ENCODE measurements at places on chromosomes 3 and 15. TPM values are rescaled to one million over a fixed set of nuclear protein-coding genes. Genes with fewer than 3 reads are reported as not detected.

Gene MNS1
- total RNA-seq, result 9.6 TPM

Gene TMEM40
- not detected for total RNA-seq

DNA sequence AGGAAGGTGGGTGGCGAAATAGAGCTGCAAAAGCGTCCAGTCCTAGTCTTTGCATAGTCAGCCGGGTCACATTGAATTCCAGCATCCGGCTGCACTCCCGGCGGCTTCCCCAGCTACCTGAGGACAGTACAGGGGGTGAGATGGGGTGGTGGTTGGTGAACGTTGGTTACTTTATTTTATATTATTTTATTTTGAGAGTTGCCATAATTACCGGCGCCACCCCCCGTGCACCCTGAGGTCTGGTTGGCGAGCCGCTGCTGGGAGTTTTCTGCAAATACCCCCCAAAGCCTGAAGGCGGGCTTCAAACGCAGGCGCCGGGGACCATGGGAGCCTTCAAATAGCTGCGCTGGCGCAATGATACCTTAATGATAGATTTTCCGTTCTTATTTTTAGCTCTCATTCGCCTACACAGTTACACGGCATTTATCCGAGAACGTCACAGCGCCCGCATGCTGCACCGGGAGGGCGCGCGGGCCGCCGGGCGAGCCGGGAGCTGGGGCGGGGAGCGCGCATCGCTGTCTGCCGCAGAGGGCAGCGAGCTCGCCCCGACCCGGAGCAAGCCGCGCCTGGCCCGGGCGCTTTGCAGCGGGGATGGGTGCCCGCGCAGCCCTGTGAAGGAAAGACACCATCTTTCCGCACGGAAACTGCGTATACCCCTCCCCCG lies 756 bp upstream of the RASGRF1 start:
- DNase-seq, result peak; percentile 16
- no peak overlapping the region for H3K27ac ChIP-seq
- H3K4me3 ChIP-seq, result peak overlapping the region; percentile 73
- H3K4me1 ChIP-seq, result peaks cover 9% of the 10 kb centered on the region
- H3K27me3 ChIP-seq, result peaks cover 98% of the 10 kb centered on the region

Gene SERPINI2
- 0.86 TPM for total RNA-seq

Gene HIGD2B
- not detected for total RNA-seq

GRCh38 chr3:189842681-189843602 lies 211.8 kb downstream of the TP63 start:
- no peaks in the 10 kb centered on the region for H3K36me3 ChIP-seq
- H3K27ac ChIP-seq, result no peak overlapping the region
- peaks cover 2% of the 10 kb centered on the region for H3K27me3 ChIP-seq
- no peak overlapping the region for H3K4me3 ChIP-seq

Gene SH3GL3
- 1.4 TPM for total RNA-seq

- no peaks in the 10 kb centered on the region for H3K27me3 ChIP-seq
- DNase-seq, result no peak
- H3K27ac ChIP-seq, result peak overlapping the region; percentile 70
- H3K4me3 ChIP-seq, result no peak overlapping the region
Measured at GRCh38 chr15:63244399-63244798, 33.0 kb upstream of the APH1B start.

GRCh38 chr3:55315396-55315795 lies 171.7 kb downstream of the WNT5A start:
- H3K27me3 ChIP-seq, result no peaks in the 10 kb centered on the region
- H3K4me1 ChIP-seq, result no peaks in the 10 kb centered on the region
- no peaks in the 10 kb centered on the region for H3K36me3 ChIP-seq
- no peak overlapping the region for H3K4me3 ChIP-seq
- no peak overlapping the region for H3K27ac ChIP-seq

DNA sequence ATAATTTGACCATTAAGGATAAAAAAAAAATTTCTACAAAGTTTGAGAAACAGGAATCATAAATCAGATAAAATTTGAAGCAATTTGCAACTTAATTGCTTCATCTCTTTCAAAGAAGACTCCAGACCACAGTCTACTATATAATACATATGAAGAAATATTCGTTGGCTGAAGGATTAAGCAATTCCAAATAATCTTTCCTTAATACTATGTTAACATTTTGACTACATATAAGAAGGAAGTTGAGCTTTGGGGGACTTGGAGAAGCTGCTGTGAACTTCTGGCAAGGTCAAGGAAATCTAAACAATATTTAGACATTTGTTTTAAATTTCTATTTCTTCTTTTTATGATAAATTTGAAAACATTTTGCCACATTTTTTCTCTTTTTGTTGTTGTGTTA lies 13.5 kb upstream of the GABRR3 start:
- DNase-seq, result no peak
- H3K27me3 ChIP-seq, result no peaks in the 10 kb centered on the region
- no peak overlapping the region for H3K27ac ChIP-seq
- H3K4me3 ChIP-seq, result no peak overlapping the region
- no peaks in the 10 kb centered on the region for H3K4me1 ChIP-seq

DNA sequence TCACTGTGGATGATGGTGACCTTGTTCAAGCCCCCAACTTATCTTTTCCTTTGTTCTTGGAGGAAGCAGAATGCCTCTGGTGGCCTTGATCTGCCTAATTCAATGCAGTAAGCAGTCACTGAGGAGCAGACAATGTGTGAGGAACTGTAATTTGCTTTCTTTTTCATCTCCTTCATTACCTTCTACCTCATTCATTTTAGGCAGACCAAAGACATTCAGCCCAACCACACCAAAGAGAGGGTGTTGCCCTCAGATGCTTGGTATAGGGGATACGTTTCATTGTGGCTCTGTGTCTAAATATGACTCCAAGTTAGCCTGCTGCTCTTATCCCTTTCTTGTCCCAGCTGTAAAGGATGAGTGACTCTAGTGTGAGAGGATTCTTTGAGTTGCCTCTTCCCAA lies 15.3 kb downstream of the EXOSC7 start:
- H3K27ac ChIP-seq, result no peak overlapping the region
- DNase-seq, result no peak
- H3K36me3 ChIP-seq, result peaks cover 12% of the 10 kb centered on the region
- H3K4me1 ChIP-seq, result no peaks in the 10 kb centered on the region

DNA sequence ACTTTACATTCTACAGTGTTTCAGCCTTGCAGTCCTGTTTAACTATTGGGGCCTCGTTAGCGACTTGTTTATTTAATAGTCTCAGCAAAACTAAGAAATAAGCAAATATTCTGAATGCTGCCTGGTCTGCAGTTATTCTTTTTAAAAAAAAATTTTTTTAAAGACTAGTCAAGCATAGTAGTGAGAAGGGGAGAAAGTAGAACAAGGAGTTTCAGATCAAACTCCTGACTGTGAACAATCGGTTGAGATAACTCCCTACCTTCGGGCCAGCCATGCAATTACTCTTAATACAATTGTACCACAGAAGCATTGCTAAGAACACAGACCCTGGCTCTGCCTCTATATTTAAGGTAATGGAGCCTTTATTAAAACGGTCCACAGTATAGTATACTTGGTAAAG lies 5.8 kb upstream of the DUT start:
- H3K27me3 ChIP-seq, result no peaks in the 10 kb centered on the region
- no peak overlapping the region for H3K4me3 ChIP-seq
- H3K27ac ChIP-seq, result no peak overlapping the region
- no peak for DNase-seq
- H3K36me3 ChIP-seq, result no peaks in the 10 kb centered on the region

- no peak for DNase-seq
- no peaks in the 10 kb centered on the region for H3K4me1 ChIP-seq
- peak overlapping the region; percentile 50 for H3K27ac ChIP-seq
Measured at GRCh38 chr3:9600597-9600996, 47.0 kb upstream of the LHFPL4 start.

GRCh38 chr15:69980341-69981059 lies 117.2 kb downstream of the TLE3 start:
- H3K27me3 ChIP-seq, result peaks cover 54% of the 10 kb centered on the region
- H3K27ac ChIP-seq, result no peak overlapping the region
- H3K36me3 ChIP-seq, result no peaks in the 10 kb centered on the region
- no peaks in the 10 kb centered on the region for H3K4me1 ChIP-seq
- H3K4me3 ChIP-seq, result no peak overlapping the region

Gene PLSCR5
- not detected for total RNA-seq

Gene SAMD7
- not detected for total RNA-seq

DNA sequence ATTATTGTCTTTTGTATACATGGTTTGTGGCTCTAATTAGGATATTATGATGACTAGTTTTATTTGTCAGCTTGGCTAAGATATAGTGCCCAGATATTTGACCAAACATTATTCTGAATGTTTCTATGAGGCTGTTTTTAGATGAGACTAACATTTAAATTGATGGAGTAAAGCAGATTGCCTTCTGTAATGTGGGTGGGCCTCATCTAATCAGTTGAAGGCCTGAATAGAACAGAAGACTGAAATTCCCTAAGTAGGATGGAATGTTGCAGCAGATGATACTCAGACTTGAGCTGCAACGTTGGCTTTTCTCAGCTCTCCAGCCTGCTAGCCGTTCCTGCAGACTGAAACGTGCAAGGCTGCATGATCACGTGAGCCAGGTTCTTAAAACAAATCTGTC lies 546.5 kb downstream of the EDEM1 start:
- no peak for DNase-seq
- no peak overlapping the region for H3K27ac ChIP-seq
- no peaks in the 10 kb centered on the region for H3K27me3 ChIP-seq
- no peak overlapping the region for H3K4me3 ChIP-seq
- no peaks in the 10 kb centered on the region for H3K36me3 ChIP-seq

DNA sequence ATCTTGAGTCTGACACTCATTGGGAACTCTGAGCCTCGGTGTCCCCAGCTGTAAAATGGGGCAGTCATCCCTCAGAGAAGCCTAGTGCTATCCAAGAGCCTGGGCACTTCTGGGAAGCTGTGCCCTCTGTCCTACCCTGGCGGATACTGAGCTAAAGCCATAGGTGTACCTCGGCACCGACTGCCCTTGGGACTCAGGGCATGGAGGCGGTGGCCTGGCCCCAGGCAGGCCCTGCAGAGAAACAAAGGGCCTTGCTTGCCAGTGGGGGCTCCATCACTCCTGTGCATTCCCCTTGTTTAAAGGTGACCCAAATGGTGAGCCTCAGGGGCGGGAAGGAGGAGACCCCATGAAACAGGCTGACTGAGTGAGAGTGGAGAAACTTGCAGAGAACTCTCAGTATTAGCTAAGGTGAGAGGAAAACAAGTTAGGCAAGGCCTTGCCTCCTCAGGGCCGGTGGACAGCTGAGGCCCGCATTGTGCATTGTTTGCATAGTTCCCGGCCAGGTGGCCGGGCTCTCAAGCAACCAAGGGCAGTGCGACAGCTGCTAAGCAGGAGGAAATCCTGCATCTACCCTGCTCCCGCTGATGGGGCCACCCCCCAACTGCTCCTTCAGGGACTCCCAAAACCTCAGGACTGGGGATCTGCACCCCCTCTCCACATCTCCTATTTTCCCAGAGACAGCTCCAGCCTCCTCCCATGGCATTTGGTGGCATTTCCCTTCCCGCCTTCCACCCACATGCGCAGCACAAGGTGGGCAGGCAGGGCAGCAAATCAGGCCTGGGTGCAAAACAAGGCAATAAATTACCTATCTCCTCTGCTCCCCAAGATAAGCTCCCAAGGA lies 4.3 kb downstream of the PFKFB4 start:
- H3K4me3 ChIP-seq, result no peak overlapping the region
- peak overlapping the region; percentile 45 for H3K27ac ChIP-seq
- no peaks in the 10 kb centered on the region for H3K27me3 ChIP-seq
- H3K4me1 ChIP-seq, result peaks cover 33% of the 10 kb centered on the region

DNA sequence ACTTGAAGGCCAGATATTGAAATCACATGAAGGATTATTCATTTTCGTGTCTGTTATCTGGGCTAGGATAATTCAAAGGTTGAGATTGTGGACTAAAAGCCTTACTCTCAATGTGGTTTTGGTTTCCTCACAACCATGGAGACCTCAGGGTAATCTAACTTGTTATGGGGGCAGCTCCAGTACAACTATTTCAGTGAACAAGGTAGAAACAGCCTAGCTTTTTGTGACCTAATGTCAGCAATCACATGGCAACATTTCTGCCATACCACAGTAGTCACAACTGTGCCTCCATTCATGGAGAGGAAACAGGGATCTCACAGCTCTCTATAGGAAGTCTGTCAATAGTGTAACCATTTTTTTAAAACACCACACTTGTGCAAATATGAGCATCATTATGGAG lies 62.4 kb upstream of the RARB start:
- H3K27ac ChIP-seq, result no peak overlapping the region
- H3K4me1 ChIP-seq, result peaks cover 6% of the 10 kb centered on the region
- peaks cover 4% of the 10 kb centered on the region for H3K36me3 ChIP-seq
- H3K27me3 ChIP-seq, result no peaks in the 10 kb centered on the region
- no peak overlapping the region for H3K4me3 ChIP-seq

DNA sequence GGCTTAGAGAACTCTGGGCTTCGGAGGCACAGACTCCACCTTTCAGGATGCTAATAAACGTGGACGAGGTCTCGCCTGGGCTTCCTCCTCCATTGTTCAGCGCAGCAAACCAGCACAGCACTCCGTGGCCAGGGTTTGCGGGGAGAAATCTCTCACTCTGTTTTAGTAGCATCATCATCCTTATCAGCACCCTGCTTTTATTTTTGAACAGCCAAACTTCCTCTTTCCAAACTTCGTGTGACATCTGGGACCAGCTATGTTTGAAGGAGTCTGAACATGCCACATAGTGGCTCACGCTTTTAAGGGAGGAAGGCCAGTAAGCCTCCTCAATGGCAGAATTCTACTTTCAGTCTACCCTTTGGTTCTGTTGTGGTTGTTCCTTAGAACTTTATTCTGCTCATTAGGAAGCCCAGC lies 149.0 kb downstream of the PGPEP1L start:
- H3K36me3 ChIP-seq, result no peaks in the 10 kb centered on the region
- H3K4me1 ChIP-seq, result peaks cover 46% of the 10 kb centered on the region
- no peak for DNase-seq
- H3K27ac ChIP-seq, result peak overlapping the region; percentile 90
- H3K4me3 ChIP-seq, result no peak overlapping the region

DNA sequence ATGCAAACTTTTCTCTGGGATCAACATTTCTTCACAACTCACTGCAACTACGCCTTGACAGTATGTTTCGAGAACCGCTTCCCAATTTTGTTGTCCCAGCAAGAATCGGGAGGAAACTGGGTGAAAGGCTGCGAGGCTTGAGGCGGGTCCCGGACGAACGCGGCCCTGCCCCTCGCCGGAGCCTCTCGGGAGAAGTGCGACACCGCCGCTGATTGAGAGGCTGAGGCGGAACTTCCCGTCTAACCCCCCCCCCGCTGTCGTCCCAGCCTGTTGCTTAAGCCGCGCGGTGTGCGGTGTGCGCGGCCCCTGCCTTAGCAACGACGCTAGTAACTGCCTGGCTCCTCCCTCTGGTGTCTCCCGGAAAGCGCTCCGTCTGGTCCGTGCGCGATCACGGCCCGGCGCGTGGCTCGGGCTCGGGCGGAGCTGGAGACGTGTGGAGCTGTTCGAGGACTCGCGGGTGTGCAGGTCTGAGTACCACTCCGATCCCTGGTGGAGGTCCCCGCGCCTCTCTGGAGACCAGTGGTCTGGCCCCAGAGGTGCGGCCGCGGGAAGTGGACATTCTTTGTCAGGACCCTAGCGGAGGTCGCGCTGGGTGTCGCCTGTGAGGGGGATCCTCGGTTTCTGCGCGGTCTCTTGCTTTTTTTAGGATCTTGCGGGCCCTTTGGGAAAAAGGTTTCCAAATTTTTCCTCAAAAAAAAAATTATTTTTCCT lies at the start of the genes DTWD1 and FAM227B:
Gene DTWD1 (plus strand): TSS at position 391 of the 711 bp plus-strand sequence. CDS start 4,120 bp downstream, outside the sequence.
Gene FAM227B (minus strand): TSS at position 161 of the 711 bp plus-strand sequence. CDS start 5,647 bp downstream, outside the sequence.
- H3K4me1 ChIP-seq, result peaks cover 45% of the 10 kb centered on the region
- H3K4me3 ChIP-seq, result peak within 1 kb of the TSS; percentile 96
- H3K36me3 ChIP-seq, result peaks cover 26% of the 10 kb centered on the region
- H3K27me3 ChIP-seq, result no peaks in the 10 kb centered on the region
- DNase-seq, result peak; percentile 81

All from neural crest cell (in vitro differentiated cells).